ENCODE measurements at places on chromosomes 12 and 14. TPM values are rescaled to one million over a fixed set of nuclear protein-coding genes. Genes with fewer than 3 reads are reported as not detected.
A peak's percentile ranks its signal among the peaks of the same experiment; 100 is the strongest.

PWP1 gene
- 50.5 TPM for total RNA-seq

C3AR1 gene
- total RNA-seq: 0.50 TPM

SETD1B gene
- 24.0 TPM for total RNA-seq

KLHL33 gene
- total RNA-seq: not detected

DNA sequence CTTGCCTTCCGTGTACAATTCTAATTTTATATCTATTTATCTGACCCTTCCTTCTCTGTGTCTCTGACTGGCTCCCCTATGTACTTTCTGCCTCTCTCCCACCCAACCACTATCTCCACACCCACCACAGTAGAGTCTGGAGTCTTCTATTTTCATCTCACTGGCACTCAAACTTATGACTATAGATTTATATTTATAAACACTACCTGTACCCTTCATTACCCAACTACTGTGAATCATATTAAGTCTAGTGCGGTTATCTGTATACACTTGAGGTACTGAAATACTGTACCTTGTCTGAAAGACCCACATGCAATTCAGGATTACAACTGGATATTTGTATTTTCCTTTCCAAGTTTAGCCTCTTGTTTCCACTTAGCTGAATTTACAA, 36.1 kb downstream of the ATP2B1 start:
- DNase-seq: no peak

- no peak for DNase-seq
Observed at GRCh38 chr14:45089813-45090212, 5.9 kb downstream of the PRPF39 start.

DNA sequence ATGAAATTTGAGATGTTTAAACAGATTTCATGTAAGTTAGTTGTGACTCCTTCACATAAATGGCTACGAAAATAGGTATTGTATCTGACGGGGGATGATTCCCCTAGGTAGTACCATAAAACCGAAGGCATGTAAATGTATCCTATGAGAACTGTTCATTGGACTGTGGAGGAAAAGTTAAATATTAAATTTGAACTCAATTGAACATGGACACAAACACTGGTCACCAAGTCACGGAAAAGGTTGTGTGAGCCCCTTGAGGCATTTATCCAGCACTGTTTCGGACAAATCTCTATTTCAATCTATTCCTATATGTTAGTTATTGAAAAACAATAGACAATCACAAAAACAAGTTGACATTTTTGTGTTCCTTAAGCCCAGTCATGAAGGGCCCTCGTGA, 1014.3 kb upstream of the NOVA1 start:
- DNase-seq: no peak

DNA sequence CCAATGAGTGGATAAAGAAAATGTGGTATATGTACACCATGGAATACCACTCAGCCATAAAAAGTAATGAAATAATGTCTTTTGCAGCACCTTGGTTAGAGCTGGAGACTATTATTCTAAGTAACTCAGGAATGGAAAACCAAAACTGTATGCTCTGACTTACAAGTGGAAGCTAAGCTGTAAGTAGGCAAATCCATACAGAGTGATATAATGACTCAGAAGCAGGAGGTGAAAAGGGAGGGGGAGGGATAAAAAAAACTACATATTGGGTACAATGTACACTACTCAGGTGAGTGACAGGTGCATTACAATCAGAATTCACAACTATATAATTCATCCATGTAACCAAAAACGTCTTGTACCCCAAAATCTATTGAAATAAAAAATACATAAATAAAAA, 15.1 kb upstream of the CLEC1A start:
- DNase-seq: no peak

DNA sequence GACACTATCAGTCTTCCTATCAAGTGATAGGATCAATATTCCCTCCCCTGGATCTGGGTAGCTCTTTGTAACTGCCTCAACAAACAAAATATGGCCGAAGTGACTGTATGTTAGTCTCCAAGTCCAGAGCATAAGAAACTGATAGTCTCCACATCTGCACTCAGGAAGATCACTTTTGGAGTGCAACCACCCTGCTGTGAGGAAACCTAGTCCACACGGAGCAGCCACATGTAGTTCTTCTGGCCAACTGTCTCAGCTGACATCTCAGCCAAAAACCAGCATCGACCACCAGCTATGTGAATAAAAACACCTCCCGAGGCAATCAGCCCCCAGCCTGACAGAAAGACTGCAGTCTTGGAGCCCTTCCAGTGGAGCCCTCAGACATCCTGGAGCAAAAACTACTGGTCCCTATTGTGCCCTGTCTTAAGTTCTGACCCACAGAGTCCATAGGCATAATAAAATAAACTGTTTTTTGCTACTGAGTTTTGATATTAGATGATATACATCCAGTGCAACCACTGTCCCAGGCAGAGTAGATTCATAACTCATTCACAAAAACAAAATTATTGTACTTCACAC, 143.8 kb downstream of the MED13L start:
- DNase-seq: no peak

DNA sequence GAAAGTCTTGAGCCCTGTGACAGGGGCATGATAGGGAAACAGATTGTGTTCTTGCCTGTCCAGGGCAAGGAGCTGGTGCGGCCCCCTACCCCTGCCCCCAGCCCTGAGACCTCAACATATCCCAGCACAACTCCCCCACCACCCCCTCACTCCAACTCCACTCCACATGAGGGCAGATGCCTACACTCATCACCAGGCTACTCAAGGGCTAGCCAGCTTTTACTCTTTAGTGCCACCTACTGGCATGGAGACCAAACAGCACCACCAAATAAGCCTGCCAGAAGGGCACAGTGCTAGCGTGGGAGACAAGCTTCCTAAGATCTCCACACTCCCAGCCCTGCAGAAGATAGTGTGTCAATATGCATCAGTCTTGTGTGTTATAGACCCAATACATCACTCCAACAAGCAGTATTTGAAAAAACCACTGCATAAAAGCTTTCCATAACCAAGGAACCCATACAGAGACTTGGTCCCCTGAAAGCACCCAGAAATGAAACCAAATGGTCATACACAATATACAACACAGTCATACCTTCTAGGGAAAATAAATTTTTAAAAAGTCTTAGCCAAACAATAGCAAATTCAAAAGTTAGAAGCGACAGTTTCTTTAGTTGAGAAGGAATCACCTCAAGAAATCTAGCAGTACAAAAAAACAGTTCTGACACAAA, 154.4 kb downstream of the KCNK10 start:
- DNase-seq: peak; percentile 37

DNA sequence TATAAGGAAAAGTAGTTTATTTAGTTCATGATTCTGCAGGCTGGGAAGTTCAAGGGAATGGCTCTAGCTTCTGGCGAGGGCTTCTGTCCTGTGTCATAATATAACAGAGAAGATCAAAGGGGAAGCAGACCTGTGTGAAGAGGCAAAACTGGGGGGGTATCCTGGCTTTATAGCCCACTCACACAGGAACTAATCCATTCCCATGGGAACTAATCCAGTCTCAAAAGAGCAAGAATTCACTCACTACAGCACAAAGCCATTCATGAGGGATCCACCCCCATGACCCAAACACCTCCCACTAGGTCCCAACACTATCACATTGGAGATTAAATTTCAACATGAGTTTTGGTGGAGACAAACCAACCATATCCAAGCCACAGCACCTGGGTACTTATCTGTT, 6.9 kb downstream of the ALDH6A1 start:
- DNase-seq: no peak

DNA sequence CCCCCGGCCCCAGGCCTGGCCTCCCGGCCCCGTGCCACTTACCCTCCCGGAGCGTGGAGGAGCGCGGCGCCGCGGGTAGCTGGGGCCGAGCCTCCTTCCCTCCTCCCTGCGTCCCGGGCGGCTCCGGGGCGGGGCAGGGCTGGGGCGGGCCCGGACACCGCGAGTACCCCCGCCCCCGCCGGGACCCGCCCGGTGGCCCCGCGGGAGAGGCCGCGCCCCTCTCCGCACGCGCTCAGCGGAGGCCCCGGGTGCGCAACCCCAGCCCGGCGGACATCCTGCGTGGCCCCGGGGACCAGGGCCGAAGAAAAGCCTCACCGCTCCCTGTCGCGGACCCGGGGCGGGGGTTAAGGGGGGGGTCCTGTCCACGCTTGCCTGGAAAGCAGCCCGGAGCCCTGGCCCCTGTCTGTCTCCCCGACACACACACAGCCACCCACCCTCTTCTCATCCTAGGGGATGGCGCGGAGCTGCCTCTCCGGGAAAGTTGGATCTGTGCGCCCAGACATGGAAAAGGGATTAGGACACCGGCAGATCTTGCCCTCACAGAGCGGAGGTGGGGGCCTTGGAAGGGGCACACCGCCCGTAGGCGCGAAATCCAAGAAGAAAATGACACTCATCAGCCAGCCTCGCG, at the start of gene SYNE3:
SYNE3 (minus strand) TSS at position 97 of the 628 bp plus-strand sequence. CDS start 40,829 bp downstream, outside the sequence.
- DNase-seq: peak; percentile 57

DNA sequence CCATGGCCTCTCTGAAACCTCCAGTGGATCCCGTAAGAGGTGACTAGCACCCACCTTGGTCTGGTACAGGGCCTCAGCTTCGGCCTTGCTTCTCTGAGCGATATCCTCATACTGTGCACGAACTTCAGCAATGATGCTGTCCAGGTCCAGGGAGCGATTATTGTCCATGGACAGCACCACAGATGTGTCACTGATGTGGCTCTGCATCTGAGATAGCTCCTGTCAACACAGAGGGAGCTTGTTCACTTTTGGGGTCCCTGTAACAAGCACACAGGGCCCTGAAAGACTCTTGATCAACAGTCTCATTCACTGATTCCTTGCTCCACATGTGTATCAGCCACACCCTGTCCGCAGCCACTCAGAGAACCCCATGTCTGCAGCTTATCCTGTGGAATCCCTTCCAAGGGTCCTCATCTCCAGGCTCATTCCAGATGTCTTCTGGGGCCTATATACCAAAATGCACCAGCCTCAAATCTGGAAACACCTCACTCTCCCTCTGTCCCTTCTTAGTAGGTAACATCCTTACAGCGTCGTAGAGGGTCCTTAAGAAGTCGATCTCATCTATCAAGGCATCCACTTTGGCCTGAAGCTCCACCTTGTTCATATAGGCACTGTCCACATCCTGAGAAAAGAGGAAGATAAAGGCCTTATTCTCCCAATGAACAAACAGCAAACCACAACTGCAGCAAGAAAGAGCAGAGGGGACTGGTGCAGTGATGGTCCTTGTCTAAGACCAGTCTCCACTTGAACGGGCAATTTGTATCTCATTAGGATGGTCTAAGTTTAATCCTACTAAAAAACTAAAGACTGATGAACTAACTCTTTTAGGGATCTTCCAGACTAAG, 3.5 kb downstream of the KRT3 start:
- DNase-seq: no peak

DNA sequence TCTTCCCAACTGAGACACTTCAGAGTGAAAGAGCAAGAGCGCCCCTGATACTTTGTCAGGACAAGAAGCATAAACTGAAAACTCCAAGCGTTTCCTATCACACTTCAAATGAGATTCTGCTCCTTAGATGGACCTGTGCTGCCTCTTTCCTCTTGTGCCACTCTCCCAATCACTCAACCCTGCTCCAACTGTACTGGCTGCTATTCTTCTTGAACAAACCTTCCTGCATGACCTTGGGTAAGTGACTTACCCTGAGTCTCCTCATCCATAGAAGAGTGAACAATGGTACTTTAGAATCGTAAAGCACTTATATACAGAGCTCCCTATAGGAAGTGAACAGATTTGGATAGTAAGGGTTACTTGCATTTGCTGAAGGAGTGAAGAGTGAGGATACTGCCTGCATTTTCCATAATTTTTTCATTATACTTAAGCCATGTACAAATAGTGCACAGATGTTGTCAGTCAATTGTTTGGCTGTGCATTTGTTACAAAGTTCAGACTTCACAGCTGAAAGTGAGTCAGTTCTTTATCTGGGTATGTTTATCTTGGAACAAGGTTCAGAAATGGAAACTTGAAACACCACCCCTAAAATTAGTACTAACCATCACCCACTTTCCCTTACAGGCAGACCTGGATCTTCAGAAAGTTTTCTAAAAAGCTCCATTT, 10.8 kb downstream of the MTERF2 start:
- no peak for DNase-seq

- DNase-seq: no peak
Observed at GRCh38 chr12:69046920-69047319, 113.9 kb upstream of the CPM start.

DNA sequence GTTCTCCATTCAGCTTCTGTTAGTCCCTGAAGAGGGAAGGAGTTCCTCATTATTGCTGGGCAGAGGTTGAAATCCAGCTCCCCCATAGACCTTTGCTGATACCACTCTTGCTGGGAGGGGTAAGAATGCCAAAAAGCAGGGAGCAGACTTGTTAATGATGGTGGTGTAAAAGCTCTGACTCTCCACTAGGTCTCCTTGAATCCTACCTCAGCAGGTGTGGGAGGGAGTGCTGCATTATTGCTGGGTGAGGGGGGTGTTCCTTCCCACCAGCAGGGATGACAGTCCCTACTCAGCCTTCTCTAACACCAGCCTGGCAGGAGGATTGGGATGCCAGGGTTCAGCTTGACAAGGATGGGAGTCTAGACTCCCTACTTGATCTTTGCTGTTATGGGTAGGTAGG, 185.8 kb upstream of the NOS1 start:
- no peak for DNase-seq

DNA sequence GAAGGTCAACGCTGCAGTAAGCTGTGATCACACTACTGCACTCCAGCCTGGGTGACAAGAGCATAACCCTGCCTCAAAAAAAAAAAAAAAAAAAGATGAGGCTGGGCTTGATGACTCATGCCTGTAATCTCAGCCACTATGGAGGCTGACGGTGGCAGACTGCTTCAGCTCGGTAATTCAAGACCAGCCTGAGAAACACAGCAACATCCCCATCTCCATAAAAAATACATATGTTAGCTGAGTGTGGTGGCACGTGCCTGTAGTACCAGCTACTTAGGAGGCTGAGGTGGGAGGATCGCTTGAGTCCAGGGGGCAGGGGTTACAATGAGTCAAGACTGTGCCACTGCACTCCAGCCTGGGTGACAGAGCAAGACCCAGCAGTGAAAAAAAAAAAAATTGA, 50.4 kb downstream of the GXYLT1 start:
- DNase-seq: no peak

DNA sequence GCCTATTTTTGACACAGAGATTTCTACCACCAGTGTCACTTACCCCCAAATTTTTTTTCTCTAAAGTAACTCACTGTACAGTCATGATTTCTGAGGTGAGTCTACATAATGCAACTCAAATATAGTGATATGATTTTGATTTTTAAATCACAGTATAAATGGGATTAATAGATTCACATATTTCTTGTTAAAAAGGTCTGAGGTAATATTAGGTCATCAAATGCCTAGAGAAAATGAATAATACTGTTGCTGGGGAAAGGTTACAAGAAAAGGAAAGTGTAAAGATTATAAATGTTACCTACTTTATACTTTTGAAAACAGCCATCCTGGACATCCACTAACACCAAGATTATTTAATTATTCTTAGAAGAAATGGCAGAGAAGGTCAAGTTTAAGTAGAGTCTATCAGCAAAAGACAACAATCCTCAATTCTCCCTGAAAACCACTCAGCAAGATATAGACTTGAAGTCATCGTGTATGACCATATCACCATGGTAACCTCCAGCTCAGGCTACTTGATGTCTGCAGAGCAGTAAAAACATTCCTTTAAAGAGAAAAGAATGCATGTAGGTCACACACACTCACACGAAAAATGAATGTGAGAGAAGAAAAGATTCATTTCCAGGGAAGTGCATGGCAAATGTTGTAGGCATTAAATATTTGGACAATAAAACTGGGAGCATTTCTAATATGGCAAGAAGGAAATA, 58.7 kb downstream of the CCDC59 start:
- no peak for DNase-seq

GRCh38 chr12:88793096-88793495, 212.8 kb upstream of the KITLG start:
- no peak for DNase-seq

- no peak for DNase-seq
Observed at GRCh38 chr12:49543914-49544815, 5.3 kb downstream of the KCNH3 start.

All from activated T-helper 2 cell treated with anti-CD3 and anti-CD28 coated beads, Interferon-gamma antibody, Interleukin-2, Interleukin-4, amounts not matched to agents 10 μg/mL and 5 μg/mL and 100 μg/mL, durations not matched to agents 14 hours and 24 hours and 36 hours (primary cell).